ENCODE measurements at places on chromosomes 13 and 19. TPM values are rescaled to one million over a fixed set of nuclear protein-coding genes. Genes with fewer than 3 reads are reported as not detected.

Gene CATSPERD
- not detected for total RNA-seq

Gene SH2D3A
- 3.2 TPM for total RNA-seq

Gene OXGR1
- not detected for total RNA-seq

Gene CACNG7
- not detected for total RNA-seq

Gene CEACAM3
- total RNA-seq: not detected

Gene SIGLEC5
- total RNA-seq: not detected

Gene MBD3L3
- total RNA-seq: not detected

Gene ADGRE3
- total RNA-seq: not detected

Gene GRIK5
- total RNA-seq: not detected

Gene MEX3D
- 69.7 TPM for total RNA-seq

Gene MIER2
- 10.1 TPM for total RNA-seq

Gene CBY2
- not detected for total RNA-seq

Gene CYP2A6
- total RNA-seq: not detected

Gene MEIOSIN
- total RNA-seq: not detected

Gene ZNF345
- 5.1 TPM for total RNA-seq

Gene CPB2
- not detected for total RNA-seq

Gene SGCG
- not detected for total RNA-seq

Gene ZFR2
- total RNA-seq: 0.13 TPM

Gene ZNF90
- 0.63 TPM for total RNA-seq

Gene KLK12
- not detected for total RNA-seq

Gene CDC34
- total RNA-seq: 89.6 TPM

Gene DIRAS1
- total RNA-seq: 0.13 TPM

Gene TMPRSS9
- not detected for total RNA-seq

Gene IGSF23
- total RNA-seq: 0.13 TPM

Gene GTF3A
- total RNA-seq: 99.8 TPM

Gene PSG2
- not detected for total RNA-seq

Gene CEACAM20
- not detected for total RNA-seq

Gene CYP2F1
- not detected for total RNA-seq

Gene SIAH3
- total RNA-seq: not detected

Measured in dermis microvascular lymphatic vessel endothelial cell (primary cell).